CD4-positive, alpha-beta T cell treated with Interleukin-1 beta for 1 hour (primary cell): ENCODE measurements at places on chromosomes 13 and 19.

DNA sequence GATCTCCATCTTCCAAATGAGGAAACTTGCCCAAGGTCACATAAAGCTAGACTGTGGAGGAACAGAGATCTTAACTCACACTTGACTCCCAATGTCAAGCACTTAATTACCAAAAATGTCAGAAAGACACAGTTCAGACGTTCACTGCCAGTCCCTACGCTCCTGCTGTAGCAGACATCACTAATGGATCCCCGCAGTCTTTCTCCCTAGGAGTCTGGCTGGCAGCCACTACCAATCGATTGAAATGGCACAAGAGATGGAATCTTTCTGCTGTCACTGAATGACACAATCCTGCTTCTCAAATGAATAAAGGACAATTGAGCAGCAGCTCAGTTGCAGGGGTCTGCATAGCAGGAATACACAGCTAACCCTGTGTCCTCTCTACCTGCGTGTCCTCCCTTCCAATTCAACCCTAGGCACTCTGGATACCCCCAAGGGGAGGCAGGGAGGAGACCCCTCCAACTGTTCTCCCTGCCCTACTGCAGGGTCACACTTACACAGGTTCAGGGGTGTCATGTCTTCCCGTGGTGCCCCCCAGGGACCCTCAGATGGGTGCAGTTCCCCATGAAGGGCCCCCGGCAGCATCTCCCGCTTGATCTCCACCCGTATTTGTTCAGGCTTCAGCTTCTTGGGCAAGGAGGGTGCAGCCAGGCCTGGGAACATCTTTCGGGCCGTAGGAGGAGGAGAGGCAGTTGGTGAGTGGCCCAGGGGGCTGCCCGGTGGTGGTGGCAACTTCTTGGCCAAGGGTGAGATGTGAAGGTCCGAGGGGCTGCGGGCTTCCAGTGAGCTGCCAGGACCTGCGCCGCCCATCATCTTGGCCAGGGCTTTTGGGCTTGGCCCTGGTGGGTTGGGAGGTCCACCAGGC, 7.9 kb upstream of the AKAP8L start:
- DNase-seq, result no peak

DNA sequence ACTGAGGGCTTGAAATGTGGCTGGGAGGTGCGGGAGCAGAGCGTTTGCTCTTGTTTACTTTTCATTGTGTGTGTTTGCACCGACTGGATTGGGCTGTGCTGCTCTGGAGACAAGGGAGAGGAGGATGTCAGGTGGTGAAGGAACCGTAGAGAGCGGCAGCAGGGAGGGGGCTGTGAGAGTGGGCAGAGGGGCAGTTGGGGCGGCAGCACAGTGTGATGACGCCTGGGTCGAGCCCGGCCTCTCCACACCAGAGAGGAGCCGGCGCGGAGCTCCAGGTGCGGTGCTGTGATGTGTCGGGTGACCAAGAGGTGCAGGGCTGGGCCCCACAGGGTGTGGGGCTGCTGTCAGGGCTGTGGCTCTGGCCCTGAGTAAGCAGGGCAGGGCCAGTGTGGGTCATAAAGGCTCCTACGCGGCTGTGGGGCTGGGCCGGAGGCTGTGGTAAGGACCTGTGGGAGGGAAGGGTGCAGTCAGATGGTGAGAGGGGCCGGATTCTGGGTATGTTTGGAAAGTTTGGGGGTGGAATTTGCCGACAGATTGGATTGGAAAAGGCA, 10.5 kb downstream of the NAXD start:
- DNase-seq, result no peak

- no peak for DNase-seq
Measured at GRCh38 chr13:69008499-69008898, 1099.1 kb upstream of the ATXN8OS start.

- DNase-seq, result no peak
Measured at GRCh38 chr13:95212983-95213850, 88.0 kb downstream of the ABCC4 start.

GRCh38 chr13:46577696-46578589, 25.0 kb downstream of the LRCH1 start:
- no peak for DNase-seq

DNA sequence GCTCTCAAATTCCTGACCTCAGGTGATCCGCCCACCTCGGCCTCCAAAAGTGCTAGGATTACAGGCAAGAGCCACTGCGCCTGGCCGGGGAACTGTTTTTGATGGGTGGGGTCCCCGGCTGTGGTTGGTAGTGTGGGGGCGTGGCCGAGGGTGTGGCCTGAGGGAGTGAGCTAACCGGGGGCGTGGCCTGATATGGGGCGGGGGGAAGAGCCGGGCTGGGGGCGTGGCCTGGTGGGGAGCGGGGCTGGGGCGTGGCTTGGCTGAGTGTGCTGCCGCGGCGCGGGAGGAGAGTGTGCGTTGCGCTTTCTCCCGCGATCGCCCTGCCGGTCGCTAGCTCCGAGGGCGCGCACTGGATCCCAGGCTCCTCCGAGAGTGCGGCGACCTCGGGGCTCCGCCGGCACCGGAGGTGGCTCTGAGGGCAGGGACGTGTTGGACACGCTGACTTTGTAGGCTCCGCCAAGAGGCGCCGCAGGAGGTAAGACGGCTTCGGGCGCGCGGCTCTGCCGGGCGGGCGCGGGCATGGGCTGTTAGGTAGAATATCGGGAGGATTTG, at the start of gene SPATA13:
SPATA13 (plus strand) TSS at position 263 of the 552 bp plus-strand sequence. CDS start 62,210 bp downstream, outside the sequence.
- peak; percentile 92 for DNase-seq

GRCh38 chr19:29320086-29320485, 107.1 kb upstream of the UQCRFS1 start:
- DNase-seq, result no peak

GRCh38 chr19:35860818-35861639, 4.3 kb downstream of the KIRREL2 start:
- no peak for DNase-seq

- peak; percentile 32 for DNase-seq
Measured at GRCh38 chr13:40221460-40222201, 444.8 kb downstream of the FOXO1 start.

DNA sequence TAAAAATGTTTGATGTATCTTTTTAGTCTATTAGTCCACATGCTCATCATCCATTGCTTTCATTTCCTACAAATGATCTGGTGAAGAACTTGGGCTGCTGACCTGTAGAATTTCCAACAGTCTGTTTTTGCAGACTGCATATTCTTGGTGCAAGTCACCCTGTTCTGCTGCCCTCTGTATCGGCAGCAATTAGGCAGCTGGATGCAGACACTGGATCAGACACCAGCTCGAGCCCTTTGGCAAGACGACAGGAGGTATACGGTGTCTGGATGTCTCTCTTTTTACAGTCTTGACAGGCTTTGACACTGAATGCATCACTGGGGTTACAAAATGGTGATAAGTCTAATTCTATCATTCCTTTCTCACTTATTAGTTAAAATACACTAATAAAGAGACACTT, 21.8 kb downstream of the MTRF1 start:
- no peak for DNase-seq

- DNase-seq, result no peak
Measured at GRCh38 chr19:29400917-29401711, 124.7 kb upstream of the VSTM2B start.

GRCh38 chr13:80022146-80022545, 318.8 kb downstream of the SPRY2 start:
- DNase-seq, result no peak

DNA sequence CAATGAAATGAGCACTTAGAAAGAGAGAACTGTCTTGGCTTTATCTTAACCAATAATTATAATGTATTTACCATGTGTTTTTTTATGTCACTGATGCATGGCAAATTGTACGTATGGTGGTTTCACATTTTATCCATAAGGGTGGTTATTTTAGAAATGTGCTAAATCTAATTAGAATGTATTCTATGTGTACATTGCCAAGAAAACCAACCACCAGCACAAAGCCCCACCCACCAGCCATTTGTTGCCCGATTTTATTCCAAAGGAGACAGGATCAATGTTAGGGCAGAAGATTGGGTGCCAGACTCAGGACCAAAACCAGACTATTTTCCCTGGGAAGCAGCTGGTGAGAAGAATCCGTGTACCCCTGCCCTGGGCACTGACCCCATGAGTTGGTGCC, 63.0 kb upstream of the SOX1 start:
- DNase-seq, result no peak

DNA sequence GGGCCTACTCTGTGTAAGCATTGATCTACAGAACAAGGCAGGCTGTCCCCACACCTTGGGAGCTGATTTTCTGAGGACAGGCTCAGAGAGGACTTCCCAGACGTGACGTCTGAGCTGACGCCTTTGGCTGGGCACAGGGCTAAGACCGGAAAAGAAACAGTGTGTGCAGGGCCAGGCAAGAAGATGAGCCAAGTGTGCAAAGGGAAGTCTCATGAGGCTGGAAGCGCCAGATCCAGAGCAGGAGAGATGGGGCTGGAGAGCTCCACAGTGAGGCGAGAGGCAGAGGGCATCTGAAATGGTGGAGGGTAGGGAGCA, 12.7 kb downstream of the IGLON5 start:
- DNase-seq, result no peak

DNA sequence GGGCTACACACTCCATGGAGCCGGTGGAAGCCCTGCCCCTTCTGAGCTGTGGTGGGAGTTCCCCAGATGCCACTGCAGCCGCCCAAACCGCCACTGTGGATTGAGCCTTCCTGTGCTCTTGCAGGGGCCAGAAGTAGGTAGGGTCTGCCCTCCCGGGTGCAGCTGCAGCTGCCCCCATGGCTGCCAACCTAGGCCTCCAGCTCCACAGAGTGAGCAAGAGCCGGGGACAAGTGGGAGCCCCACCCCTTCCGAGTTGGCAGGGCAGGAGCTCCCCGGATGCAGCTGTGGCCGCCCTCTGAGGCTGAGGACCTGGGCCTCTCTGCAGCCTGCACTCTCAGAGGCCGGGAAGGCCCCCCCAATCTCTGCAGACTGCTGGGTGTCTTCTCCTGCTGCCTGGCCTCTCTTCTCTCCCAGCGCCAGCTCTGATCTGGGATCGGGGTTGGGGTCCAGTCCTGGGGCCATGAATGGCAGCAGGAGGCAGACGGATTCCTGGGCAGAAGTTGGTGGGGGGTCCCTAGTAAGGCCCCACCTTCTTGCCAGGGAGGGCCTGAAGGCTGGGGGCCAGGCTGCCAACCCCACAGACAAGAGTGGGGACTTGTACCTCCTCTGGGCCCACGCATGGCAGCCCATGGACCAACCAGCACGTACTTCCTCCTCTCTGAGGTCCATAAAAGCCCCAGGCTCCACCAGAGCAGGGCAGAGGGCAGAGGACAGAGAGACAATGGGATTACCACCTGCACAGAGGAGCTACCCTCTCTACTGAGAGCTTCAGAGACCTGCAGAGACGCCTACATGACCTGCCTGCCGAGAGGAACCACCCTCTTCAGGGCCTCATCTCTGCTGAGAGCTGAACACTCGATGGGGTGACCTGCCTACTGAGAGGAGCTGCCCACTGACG, 28.9 kb downstream of the AP2S1 start:
- DNase-seq, result peak; percentile 68

GRCh38 chr13:59658738-59659330, 504.9 kb downstream of the DIAPH3 start:
- no peak for DNase-seq

- no peak for DNase-seq
Measured at GRCh38 chr13:73991384-73991783, 142.8 kb downstream of the KLF12 start.
